ENCODE measurements at places on chromosomes 7 and 10.
A peak's percentile ranks its signal among the peaks of the same experiment; 100 is the strongest.

- no peak for DNase-seq
These were observed 87.6 kb upstream of the AFAP1L2 start for GRCh38 chr10:114491933-114492332.

DNA sequence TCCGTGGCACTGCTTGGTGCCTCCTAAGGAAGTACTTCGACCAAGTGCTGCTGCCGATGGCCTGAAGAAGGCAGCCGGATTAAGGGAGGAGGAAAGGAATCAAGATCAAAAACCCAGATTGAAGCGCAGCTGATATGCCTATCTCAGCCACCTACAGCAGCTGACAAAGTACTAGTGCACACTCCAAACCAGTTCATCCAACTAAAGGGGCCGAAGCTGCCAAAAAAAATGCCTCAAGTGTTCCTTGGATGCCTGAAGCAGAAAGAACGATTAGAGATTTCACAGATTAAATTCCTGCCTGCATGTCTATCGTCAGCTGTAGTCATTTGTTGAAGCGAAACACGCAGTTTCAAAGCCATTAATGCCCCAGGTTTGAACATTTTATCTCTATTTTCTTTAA lies 65.7 kb downstream of the TNRC18 start:
- DNase-seq: no peak

GRCh38 chr10:22464966-22465629 lies 119.8 kb downstream of the SPAG6 start:
- DNase-seq: no peak

DNA sequence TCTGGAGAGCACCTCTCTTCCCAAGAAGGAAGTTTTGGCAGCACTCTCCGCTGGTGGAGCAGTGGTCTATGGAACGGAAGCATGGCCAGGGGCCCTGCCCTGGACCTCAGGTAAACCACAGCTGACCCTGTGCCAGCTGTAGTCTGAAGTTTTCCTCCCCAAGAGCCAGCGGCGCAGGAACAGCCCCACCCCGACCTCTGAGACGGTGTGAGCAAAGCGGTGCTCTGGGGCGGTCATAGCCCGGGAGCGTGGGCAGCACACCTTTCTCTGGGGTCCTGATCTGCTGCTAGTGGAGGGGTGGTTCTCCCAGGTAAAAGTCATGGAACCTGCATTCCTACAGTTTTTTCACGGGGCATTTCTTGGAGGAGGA lies 52.6 kb downstream of the TSPAN15 start:
- DNase-seq: peak; percentile 35

- DNase-seq: no peak
These were observed 15.2 kb downstream of the OAT start for GRCh38 chr10:124403548-124403947.

- no peak for DNase-seq
These were observed 48.3 kb upstream of the TMEM236 start for GRCh38 chr10:17703706-17704105.

DNA sequence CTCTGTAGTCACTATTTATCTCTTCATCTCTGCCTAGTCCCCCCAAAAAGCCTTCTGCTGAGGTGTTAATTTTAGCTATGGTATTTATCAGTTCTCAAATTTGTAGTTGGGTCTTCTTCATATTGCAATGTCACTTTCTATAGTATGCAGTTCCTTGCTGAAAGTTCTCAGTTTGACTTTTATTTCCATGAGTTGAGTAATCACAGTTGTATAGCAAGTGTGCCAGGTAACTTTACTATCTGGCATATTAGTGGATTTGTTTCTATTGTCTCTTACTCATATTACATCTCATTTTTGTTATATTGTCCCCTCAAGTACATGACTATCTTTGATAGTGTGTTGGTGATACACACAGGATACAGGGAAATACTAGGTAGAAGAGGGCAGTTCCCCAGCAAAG lies 152.8 kb downstream of the CUBN start:
- no peak for DNase-seq

- DNase-seq: no peak
These were observed 200.2 kb downstream of the WDR37 start for GRCh38 chr10:1256432-1256725.

- no peak for DNase-seq
These were observed 81.0 kb downstream of the KIAA1549 start for GRCh38 chr7:138900035-138900828.

Data from sigmoid colon (tissue), 7 donors.